RCC 7860 (cell line): ENCODE measurements at places on chromosomes 16 and 17.

GRCh38 chr16:65414284-65414984 is 292.6 kb upstream of the CDH11 start:
- DNase-seq: peak; percentile 83

DNA sequence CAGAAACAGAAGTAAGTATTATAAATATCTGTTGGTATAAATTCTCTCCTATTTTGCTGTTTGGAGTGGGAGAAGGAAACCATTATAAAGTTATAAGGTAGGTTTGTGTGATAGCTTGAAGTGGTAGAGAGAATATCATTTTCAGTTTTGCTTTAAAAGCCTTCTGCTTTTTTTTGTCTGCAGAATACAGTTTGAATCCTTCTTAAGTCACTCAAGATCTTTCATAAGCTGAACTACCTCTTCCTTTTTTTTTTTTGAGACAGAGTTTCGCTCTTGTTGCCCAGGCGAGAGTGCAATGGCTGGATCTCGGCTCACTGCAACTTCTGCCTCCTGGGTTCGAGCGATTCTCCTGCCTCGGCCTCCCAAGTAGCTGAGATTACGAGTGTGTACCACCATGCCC is 9.0 kb downstream of the ATAD5 start:
- no peak for DNase-seq

- DNase-seq: no peak
Measured at GRCh38 chr17:82188001-82188961, 24.4 kb downstream of the CCDC57 start.

- DNase-seq: no peak
Measured at GRCh38 chr17:73738751-73739575, 94.7 kb upstream of the SDK2 start.

DNA sequence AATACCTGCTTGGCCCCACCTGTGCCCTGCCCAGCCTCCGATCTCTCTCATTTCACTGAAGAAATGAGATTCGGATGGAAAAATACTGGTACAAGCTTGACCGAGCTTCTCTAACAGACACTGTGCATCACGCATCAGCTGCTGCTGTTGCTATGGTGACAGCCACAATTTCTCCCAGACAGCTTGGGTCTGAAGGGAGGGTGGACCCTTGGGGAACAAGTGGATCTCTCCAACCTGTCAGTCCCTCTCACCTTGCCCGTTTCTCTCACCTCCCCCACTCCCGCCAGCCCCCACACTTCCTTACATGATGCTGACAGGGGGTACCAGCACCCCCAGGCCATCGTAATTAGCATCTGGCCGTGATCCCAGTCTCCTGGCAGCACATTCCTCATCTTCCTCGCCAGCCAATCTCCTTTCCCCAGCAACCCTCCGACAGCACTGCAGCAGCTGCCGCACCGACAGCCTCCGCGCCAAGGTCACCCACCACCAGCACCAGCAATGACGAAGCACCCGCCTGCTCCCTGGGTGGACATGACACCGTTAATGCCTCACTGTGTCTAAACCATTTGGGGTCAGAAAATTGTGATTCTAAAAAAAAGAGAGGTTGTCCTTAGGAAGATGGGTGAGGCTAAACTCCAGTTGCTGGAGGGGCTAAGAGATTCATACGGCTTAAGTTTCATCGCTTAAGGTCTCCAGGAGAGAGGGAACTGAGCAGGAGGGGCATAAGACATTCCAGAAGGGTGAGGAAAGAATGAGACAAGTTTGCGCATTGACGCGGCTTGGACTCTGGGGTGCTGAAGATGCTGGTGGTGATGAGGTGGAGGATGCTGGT is 58.6 kb upstream of the TNRC6A start:
- DNase-seq: peak; percentile 88

DNA sequence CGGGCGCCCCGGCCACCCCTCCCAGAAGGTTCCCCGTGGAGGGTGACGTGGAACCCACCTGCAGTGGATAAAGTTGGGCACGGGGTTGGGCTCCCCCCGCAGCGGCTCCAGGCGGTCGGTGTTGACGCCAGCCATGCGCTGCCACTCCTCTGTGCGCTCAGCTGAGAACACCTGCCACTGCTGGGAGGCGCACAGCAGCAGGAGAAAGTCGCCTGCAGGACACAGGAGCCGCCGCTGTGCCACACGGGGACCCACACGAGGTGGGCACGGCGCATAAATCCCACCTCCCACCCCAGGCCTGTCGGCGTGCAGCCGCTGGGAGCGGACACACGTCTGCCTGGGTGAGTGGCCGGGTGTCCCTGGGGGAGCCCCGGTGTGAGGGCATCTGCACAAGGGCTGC is 20.7 kb downstream of the CTU2 start:
- no peak for DNase-seq

- no peak for DNase-seq
Measured at GRCh38 chr17:676965-677364, 37.7 kb downstream of the VPS53 start.

GRCh38 chr16:88785106-88785924 is at the start of gene PIEZO1:
PIEZO1 (minus strand) TSS chr16:88785220; CDS start chr16:88784964, 256 bp downstream.
- peak; percentile 29 for DNase-seq

GRCh38 chr17:72146371-72146770 is 25.6 kb downstream of the SOX9 start:
- no peak for DNase-seq

- no peak for DNase-seq
Measured at GRCh38 chr16:4120176-4120575, 3.9 kb upstream of the ADCY9 start.
